ENCODE measurements at places on chromosomes 5 and 9.

GRCh38 chr9:137168904-137169856 is 671 bp downstream of the LRRC26 start:
- DNase-seq, result no peak

DNA sequence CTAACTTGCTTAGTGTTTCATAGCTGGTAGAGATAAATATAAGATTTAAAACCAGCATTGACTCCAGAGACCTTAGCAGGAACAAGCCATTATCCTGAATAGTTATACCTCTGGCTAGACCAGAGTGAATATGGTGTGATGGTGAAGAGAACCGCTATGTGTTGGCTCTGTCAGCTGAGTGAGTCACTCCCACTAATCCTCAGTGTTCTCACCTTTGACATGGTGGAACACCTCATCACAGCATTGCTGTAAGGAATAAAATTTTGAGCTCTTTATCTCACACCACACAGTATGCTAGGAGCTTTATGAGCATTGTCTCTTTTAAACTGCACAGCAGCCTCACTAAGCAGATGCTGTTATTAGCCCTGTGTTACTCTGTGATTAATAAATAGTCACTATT is 90.7 kb upstream of the DHFR start:
- DNase-seq, result no peak

- no peak for DNase-seq
Observed at GRCh38 chr9:135083831-135084230, 3.6 kb upstream of the OLFM1 start.

DNA sequence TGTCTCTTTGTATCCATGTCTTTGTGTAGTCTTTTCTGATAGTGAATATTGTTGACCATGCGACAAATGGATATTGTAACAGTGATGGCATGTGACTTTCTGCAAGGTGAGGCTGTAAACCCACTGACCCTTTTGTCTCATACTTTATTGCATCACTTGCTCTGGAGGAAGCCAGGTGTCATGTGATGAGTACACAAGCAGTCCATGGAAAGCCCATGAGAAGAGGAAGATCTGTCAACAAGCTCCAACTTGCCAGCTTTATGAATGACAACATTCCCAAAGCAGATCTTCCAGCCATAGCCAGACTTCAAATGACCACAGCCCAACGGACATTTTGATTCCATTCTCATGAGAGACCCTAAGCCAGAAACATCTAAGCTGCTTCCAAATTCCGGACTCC is 450.1 kb upstream of the ACTBL2 start:
- DNase-seq, result no peak

GRCh38 chr5:179974946-179975712 is 67.4 kb upstream of the TBC1D9B start:
- peak; percentile 51 for DNase-seq

GRCh38 chr5:101370181-101370580 is 467.1 kb upstream of the ST8SIA4 start:
- no peak for DNase-seq

DNA sequence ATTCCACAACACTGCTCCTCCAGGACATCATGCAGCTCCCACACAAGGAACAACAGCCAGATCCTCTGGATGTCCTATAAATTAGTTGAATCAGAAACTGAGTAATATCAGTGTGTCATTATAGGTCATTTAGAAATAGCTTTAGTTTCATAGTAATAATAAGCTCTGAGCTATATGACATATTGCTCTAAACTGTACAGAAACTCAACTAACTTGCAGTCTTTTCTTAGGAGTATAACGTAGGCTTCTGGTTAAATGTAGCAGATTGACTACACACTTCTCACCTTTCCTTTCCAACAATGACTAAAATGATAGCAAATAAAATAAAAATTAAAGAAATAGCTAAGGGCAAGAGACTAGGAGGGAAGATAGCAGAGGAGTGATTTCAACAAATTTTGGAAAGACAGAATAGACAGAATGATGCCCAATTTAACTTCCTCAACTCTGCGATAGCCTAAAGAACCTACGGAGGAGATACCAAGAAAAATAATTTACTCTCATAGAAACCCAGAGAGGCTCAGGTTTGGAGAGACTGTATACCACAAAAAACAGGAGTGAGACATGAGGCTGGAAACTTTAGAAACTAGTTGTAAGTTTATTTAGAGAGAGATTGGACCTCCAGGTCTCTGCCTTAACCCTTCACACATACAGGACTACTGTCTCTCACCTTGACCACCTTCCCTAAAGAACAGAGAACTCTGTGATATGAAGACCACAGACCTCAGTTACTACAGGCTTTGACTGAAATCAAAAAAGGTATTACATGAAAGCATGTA is 193.7 kb downstream of the TSSK1B start:
- no peak for DNase-seq

DNA sequence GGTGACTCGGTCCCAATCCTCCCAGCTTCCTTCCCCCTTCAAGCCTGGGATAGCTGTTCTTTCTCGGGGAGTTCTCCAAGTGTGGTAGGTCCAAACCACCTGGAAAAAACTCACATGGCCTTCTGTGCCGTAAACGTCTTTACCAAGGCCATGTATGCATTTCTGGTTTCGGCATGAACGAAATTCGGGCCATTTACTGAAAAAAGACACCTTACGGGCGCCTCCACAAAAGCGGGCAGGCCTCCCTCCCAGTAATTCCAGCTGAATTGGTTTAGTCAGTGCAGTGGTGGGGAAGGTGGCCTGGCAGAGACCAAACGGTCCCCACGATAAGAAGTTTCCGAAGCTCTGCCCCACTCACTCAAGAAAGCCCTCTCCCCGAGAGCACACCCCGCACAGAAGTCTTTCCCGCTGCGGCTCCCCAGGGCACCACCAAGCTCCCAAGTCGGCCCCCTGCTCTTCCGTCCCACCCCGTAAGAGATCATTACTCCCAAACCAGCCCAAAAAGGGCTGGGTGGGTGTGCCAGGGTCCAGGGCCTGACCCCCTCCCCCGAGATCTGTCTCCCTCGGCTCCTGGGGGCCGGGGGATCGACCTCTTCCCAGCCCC is 86.3 kb upstream of the MELK start:
- DNase-seq, result no peak

- DNase-seq, result peak; percentile 33
Observed at GRCh38 chr9:130138791-130139190, 33.4 kb upstream of the NCS1 start.

DNA sequence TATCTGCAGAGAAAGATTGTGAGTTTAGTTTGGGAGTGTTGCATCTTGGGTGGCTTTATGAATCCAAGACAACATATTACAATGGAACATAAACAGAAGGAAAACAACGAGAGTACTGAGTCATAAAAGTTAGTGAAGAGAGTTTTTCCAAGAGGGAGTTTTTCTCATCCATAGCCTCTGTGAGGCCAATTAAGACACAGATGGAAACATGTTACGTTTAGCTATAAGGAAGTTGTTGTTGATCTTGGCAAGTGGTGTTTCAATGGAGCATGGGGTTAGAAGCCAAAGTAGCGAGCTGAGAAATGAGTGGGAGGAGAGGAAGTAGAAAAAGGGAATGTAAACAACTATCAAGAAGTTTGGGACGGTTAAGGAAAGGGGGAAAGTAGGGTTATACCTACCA is 53.3 kb upstream of the SPATA31D4 start:
- DNase-seq, result no peak

DNA sequence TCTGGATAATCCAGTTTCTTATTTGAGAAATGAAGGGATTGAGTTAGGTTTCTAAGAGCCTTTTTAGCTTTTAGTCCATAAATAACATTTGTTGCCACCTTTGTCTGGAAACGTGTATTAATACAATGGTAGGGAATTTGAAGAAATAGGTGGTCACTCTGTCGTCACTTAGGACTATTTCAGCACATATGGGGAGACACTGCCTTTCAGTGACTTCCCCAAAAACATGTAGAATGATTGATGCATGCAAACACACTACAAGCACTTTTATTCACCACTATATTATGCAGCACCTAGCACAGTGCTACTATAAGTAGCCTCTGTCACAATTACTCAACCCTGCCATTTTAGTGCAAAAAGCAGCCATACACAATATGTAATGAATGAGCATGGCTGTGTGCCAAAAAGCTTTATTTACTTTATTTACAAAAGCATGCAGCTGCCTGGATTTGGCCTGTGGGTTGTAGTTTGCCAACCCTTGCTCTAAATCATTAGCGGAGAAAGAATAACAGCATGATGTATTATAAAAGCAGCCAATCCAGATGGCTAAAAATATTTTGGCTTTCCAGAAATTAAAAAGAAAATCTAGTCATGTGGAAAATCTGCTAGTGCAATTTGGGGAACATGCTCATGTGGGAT is 154.2 kb upstream of the HMHB1 start:
- no peak for DNase-seq

GRCh38 chr5:176793736-176794135 is 16.6 kb upstream of the UNC5A start:
- DNase-seq, result no peak

DNA sequence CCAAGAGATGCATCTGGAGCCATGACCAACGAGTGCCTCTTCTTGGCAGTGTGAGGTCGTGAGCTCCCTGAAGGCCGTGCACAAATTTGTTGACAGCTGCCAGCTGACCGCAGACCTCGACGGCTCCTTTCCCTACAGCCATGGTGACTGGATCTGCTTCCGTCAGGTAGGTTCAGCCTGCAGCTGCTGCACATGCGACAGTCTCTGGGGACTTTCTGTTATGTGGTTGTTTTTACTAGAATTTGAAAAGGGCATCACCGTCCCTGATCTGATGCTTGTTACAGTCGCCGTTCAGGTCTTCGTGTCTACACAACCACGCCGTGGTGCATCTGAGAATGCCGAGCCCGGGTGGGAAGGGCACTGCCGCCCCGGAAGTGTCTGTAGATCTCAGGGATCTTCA is 36.5 kb upstream of the LRRC14B start:
- DNase-seq, result no peak

- DNase-seq, result no peak
Observed at GRCh38 chr5:119315516-119315949, 40.3 kb upstream of the TNFAIP8 start.

DNA sequence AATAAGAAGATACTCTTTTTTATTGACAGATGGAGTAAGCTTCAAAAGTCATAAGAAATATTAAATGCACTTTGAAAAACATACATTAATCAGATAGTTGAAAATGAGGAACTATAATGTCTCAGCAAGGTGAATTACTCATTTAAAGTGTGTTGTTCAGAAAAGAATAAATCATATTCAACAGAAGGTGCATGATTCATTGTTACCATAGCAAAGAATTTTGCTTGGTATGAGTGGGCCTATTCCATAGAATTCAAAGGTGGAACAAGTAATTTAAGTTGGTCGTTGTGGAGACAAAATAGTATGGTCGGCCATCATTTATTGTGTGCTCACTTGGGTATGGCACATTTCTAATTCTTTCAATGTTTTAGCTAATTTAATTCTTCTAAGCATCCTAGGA is 1920.2 kb upstream of the CDH9 start:
- no peak for DNase-seq
